Smooth muscle cell of trachea (primary cell): ENCODE measurements at places on chromosomes 1 and 21. TPM values are rescaled to one million over a fixed set of nuclear protein-coding genes. Genes with fewer than 3 reads are reported as not detected.

The OSCP1 gene
- 15.7 and 17.3 TPM in 2 replicates for total RNA-seq

The EPHA8 gene
- total RNA-seq, result not detected in 2 replicates

The GUK1 gene
- 465 and 500 TPM in 2 replicates for total RNA-seq

The ZNF644 gene
- total RNA-seq, result 36.1 and 50.8 TPM in 2 replicates

The TMEM240 gene
- 4.5 and 5.5 TPM in 2 replicates for total RNA-seq

The CELSR2 gene
- 1.5 TPM in 2 replicates for total RNA-seq
